ENCODE measurements at places on chromosomes 5 and 9.
A peak's percentile ranks its signal among the peaks of the same experiment; 100 is the strongest.

DNA sequence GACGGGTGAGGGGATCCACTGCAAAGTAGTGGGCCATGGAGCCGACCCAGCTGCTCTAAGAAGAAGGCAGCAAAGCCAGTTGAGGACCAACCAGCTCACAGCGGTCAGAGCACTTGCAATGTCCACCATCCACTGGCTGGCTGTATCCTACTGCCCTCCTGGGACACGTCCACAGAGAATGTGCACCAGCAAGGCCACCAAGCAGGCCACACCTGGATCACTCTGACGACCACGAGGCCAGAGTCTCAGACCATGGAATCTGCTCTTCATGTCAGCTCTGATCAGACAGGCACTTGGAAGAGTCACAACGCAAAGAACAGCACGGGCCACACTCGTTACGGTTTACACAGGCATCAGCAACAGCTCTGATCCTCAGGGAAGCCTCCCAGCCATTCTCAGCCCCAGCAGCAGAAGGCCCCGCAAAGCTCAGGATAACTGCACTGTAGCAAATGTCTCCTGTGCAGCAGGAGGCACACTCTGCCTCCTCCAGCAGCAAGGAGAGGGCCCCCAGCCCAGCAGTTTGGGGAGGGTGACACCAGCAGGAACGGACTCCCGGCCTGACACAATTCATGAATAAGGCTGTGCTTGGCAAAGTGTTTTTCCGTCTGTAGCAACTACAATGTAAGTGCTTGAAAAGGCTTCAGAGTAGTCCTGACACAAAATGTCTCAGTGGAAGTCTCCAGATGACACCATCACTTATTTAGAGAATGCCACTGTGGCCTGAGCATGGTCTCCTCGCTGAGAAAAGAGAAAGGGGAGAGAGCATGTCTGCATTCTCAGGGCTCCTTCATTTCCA is 15.7 kb downstream of the SEMA4D start:
- DNase-seq, result no peak

DNA sequence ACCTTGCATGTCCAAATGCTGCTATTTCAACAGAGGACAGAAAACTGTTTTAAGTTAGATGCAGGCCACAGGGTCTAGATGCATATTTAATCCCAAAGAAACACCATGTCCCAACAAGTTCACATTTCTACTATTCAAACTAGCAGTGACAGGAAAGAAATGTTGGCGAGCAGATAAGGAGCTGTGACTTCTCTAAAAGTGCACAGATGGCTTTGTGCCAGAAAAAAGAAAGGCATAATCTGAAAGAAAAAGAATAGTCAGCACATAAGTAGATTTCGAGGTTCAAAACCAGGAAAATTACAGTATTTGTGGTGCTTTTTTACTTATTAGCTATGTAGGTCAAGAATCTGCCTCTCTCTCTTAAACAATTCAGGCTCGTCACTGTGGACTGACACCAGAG is 178.3 kb downstream of the DNAH5 start:
- DNase-seq, result no peak

DNA sequence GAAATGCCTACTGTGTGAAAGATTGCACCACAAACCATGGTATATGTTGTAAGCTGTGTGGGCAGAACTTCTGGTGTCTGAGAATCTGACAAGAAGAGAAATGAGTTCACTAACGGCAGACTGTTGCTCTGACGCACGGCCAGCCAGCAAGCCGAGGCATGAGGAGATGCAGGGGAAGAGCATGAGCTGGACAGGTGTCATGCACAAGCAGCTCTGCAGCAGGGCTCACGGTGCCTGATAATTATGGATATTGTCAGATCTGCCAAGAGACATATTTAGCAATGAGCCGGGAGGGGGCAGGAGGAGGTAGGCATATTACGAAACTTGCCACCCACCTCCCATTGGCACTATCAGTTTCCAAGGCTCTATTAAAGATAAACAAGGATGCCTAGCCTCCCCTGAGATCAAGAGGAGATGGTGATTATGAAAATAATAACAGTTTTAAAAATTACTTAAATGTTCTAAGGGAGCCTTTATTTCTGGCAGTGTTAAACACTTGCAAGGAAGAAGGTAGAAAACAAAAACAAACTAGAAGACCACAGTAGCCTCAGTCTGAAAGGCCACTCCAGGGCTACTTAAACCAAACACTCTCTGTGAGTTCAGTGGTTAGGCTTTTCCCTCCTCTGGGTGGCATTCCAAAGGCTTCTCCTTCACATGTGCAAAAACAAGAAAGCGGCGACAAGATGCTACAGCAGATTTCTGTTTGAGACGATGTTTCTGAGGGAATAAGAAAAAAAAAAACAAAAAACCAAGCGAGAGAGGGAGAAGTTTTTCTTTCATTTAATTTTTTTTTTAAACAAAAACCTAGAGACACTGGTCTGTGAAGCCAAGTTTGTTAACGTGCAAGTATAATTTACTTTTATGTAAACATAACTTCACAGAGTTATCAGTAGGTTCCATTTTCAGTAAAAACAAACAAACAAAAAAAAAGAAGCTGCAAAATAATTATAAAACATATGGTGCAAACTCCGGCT is 339.5 kb downstream of the BNC2 start:
- peak; percentile 91 for DNase-seq

GRCh38 chr5:144462577-144462976 is 291.9 kb downstream of the KCTD16 start:
- no peak for DNase-seq

DNA sequence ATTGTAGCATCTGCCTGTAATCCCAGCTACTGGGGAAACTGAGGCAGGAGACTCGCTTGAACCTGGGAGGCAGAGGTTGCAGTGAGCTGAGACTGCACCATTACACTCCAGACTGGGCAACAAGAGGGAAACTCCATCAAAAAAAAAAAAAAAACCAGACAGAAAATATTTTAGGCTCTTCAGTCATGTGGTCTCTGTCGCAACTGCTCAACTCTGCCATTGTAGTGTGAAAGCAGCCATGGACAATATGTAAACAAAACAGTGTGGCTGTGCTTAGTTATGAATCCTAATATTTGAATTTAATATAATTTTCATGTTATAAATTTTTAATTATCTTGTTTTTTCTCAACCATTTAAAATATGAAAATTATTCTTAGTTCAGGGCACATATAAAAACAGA is 38.4 kb downstream of the ZFAND5 start:
- DNase-seq, result no peak

GRCh38 chr9:88905506-88905905 is 85.8 kb upstream of the S1PR3 start:
- no peak for DNase-seq

- no peak for DNase-seq
Measured at GRCh38 chr5:149745212-149745942, 15.3 kb downstream of the PPARGC1B start.

DNA sequence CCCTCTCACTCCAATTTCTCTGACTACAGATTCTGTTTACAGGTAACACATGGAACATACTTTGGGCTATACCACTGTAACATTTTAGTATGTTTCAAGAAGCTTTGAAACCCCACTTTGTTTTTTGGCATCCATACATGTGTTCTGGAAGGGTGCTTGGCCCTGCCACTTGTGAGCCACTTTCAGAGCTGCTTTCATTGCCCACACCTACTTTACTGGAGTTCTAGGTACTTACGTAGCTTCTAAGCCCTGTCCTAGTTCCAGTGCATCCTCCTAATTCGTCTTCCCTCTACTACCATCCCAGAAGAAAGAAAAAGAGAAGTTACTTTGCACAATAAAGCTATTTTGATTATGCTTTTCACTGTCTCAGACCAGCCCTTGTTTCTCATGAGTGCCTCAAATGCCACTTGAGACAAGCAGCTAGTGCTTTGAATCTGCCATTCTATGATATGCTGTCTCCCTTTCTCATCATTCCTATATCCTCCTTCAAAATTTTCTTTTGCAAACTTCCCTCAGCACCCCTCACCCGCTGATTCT is 26.5 kb upstream of the C5orf47 start:
- no peak for DNase-seq

DNA sequence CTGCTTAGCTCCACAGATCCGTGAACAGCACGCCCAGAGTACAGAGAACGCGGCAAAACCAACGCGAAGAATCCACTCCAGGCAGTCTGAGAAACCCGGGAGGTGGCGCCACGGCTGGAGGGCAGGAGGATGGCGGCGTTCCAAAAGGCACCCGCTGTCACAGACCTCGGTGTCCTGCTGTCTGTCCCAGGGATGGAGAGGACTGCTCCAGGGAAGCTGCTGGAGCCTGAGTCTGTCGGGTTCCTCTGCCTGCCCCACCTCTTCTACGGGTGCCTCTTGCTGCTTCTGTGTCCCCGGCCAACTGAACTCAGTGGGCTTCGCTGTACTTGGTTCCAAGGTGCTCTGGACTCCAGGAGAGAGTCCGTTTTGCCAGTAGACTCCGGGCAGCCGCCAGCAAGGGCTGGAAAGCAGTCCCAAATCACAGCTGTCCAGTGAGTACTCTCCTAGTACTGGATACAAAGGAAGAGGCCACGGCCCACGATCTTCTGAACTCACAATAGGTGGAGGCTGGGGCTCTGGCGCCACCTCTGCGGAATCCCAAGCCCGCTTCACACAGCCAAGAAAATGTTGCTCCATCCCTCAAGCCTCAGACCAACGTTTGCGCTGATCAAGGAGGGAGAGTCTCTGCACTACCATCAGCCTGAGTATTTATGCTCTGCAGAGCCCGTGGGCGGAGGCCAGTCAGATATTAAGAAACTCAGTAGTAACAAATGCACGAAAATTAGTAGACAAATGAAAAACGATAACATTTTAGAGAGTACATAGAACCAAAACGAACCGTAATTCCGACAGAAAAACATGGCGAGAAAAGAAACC is 440 bp downstream of the ANXA2R start:
- peak; percentile 79 for DNase-seq

DNA sequence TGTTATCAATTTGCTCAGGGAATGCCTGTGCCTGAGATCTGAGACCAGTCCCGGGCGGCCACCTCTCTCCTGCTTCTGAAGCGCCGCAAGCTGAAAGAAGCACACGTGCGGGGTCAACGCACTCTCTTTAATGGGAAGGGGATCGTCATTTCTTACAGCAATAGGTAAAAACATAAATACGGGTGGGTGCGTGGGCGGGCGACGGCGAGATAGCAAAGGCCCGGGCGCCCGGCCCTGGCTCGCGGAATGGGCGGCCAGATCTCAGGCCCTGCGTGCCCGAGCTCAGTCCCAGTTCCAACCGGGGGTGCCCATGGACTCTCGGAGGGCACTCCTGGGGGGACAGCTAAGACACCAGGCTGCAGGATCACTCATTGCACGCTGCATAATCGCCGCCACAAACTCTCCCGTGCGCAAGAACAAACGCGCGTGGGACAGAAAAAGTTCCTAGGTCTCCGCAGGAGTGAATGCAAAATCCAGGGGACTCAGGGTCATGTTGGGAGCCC is 3.0 kb downstream of the NKX2-5 start:
- DNase-seq, result no peak

DNA sequence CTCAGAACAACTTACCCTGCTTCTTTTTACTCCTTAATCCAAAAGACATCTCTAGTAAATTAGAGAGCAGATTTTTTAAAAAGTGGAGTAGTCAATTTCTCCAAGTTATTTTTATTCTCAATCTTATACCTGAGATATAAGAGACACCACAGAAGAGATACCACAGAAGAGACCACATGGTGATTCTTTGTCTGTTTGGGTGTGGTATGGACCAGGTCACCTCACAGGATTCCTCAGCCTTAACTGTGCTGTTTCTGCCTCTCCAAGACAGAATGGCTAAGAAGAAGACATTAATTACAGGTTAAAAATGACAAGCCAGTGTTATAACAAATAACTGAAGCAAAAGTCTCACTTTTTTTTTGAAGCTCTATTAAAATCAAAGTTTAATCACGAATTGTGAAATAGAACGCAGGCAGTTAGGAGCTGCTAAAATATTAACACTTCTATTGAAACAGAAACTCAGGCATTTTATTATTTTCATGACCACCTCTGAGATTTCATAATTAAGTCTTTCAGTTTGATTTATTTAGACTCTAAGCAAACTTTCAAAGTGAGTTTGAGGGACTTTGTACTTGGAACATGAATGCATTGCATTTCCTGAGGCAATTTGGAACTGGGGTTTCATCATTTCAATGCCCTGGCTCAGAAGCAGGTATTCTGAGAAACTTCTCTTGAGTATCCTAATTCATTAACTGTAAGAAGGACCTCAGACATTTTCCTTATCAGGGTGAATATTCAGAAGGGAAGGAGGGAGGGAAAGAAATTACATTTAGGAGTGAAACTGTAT is 280.7 kb downstream of the KCTD16 start:
- no peak for DNase-seq

DNA sequence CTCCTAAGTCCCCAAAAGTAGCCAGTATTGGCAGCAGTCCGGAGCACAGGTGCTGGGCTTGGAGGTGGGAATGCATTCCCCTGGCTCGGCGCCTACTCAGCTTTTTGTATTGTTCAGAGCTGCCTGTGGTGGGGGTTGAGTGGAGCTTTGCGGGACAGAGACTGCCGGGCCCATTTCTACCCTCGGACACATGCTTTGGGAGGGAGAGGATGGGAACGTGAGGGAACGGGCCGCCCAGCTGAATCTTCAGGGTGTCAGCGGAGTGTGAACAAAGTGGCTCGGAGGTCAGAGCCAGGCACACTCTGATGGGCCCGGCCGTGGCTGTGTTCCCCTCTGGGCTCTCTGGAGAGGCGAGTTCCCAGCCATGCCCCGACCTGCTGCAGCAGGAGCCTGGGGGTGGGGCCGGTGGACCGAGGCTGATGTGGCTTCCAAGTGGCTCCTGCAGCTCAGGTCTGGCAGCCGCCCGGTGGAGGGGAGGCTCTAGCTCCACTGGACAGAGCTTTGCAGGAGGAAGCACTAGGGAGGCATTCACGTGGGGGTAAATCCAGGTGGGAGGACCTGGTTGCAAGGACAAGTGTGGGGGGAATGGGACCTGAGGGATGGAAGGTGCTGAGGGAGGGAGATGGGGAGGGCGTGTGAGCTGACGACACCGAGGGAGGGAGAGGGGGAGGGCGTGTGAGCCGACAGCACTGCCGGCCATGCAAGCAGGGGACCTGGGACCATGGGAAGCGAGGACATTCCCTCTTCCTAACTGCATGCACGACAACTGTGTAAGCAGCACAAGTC is 31.1 kb upstream of the SLC6A3 start:
- DNase-seq, result no peak

GRCh38 chr5:131266370-131267060 is 2.7 kb downstream of the CDC42SE2 start:
- DNase-seq, result no peak

DNA sequence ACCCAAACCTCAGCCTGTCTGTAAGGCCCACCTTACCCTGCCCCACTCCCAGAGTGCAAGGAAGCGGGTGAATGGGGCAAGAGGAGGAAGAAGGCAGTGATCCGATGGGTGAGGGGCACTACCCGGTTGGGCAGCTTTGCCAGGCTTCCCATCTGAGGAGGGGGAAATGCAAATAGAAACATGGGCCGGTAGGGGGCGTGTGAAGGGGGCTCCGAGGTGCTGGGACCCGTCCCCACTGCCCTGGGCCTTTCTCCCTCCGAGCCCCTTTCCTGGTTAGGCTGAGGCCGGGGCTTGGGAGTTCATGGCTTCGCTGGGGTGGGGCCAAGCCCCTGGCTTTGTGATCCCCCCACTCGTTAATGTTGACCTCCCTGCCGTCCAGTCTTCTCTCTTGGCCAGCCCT is 23.6 kb upstream of the MYORG start:
- no peak for DNase-seq

GRCh38 chr5:171606414-171607024 is 179.1 kb upstream of the SMIM23 start:
- no peak for DNase-seq

Data from NCI-H2171 treated with DMSO at 0.1 percent for 48 hours (cell line).